Osteocyte (in vitro differentiated cells): ENCODE measurements at places on chromosomes 1 and 21.

DNA sequence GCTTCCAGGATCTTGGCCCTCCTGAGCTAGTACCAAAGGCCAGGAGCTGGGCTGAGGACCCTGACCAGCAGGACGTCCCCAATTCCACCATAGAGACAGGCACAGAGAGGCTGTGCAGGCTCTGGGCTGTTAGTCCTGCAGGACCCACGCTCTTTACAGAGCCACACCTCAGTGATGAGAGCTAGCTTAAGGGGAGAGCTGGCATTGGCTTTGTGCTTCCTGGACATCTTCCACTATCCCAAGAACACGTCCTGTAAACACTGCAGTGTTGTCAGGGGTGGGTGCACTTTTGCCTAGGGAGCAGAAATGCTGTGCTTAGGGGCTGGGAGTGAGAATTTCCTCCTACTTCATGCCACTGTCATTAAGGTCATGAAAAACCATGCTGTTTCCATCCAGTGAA is 91.7 kb upstream of the EDN2 start:
- DNase-seq = peak; percentile 69
- H3K4me1 ChIP-seq = no peaks in the 10 kb centered on the region
- H3K27me3 ChIP-seq = no peaks in the 10 kb centered on the region

GRCh38 chr1:25796811-25797458 is 3.1 kb upstream of the SELENON start:
- H3K4me3 ChIP-seq = no peak overlapping the region
- peak overlapping the region; percentile 5 for H3K27ac ChIP-seq
- peaks cover 45% of the 10 kb centered on the region for H3K4me1 ChIP-seq
- peak; percentile 93 for DNase-seq
- H3K36me3 ChIP-seq = no peaks in the 10 kb centered on the region

DNA sequence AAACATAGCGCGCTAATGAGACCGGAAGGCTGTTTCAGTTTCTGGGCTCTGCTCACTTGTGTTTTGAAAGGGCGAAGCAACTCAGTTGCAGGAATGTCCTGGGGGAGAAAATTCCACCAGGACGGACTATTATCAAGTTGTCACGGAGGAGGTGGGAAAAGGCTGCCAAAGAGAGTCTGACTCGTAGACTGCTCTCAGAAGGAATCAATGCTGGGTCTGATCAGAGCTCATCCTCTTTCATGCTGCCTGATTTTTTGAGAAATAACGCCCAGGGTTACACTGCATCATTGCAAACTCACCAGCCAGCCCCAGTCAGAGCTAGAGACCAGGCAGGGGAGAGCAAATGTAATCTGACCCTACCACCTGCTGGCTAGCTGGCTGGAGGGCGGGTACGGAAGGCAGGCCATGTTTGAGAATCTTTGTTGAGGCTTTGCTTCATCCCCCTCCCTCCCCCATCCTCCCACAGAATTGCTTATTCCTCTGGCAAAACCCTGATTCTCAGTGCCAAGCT is 36.4 kb upstream of the BCL9 start:
- H3K4me1 ChIP-seq = peaks cover 12% of the 10 kb centered on the region
- H3K4me3 ChIP-seq = peak overlapping the region; percentile 72
- H3K36me3 ChIP-seq = no peaks in the 10 kb centered on the region
- peak; percentile 86 for DNase-seq
- no peak overlapping the region for H3K27ac ChIP-seq

GRCh38 chr1:175155473-175155856 is 37.1 kb downstream of the KIAA0040 start:
- H3K4me3 ChIP-seq = no peak overlapping the region

- peaks cover 16% of the 10 kb centered on the region for H3K36me3 ChIP-seq
- peak; percentile 81 for DNase-seq
- no peak overlapping the region for H3K27ac ChIP-seq
- H3K27me3 ChIP-seq = no peaks in the 10 kb centered on the region
- H3K4me1 ChIP-seq = peaks cover 65% of the 10 kb centered on the region
- H3K4me3 ChIP-seq = no peak overlapping the region
Measured at GRCh38 chr1:25503551-25504426, 39.6 kb upstream of the LDLRAP1 start.

- H3K4me1 ChIP-seq = no peaks in the 10 kb centered on the region
- no peak overlapping the region for H3K4me3 ChIP-seq
- no peak overlapping the region for H3K27ac ChIP-seq
- H3K36me3 ChIP-seq = no peaks in the 10 kb centered on the region
Measured at GRCh38 chr1:233473549-233474204, 140.2 kb upstream of the KCNK1 start.

- no peak overlapping the region for H3K4me3 ChIP-seq
- no peaks in the 10 kb centered on the region for H3K36me3 ChIP-seq
- H3K27me3 ChIP-seq = no peaks in the 10 kb centered on the region
- H3K27ac ChIP-seq = no peak overlapping the region
- H3K4me1 ChIP-seq = peaks cover 41% of the 10 kb centered on the region
- no peak for DNase-seq
Measured at GRCh38 chr1:77511440-77511840, 171.0 kb downstream of the ZZZ3 start.

- H3K4me1 ChIP-seq = peaks cover 7% of the 10 kb centered on the region
- H3K36me3 ChIP-seq = peaks cover 1% of the 10 kb centered on the region
- DNase-seq = no peak
- H3K27ac ChIP-seq = peak overlapping the region; percentile 75
- H3K27me3 ChIP-seq = no peaks in the 10 kb centered on the region
Measured at GRCh38 chr1:59164371-59164770, 132.5 kb upstream of the FGGY start.

DNA sequence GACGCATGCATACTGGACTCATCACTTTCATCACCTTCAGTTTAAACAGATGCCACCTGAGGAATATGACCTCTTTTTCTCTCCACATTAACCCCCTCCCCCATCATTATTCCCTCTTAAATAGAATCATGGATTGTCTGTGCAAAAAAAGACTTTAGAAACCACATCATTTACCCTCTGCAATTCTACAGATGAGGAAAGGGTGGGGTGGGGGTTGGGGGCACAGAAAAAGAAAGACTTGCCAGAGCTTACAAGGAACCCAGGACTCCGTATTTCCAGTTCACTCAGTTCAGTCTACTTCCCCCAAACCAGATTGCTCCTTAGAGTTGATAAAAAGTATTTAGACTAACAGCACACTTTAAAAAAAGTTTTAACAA is 26.2 kb upstream of the NFIA start:
- H3K4me3 ChIP-seq = peak overlapping the region; percentile 92
- H3K27ac ChIP-seq = peak overlapping the region; percentile 72
- peaks cover 13% of the 10 kb centered on the region for H3K27me3 ChIP-seq
- no peak for DNase-seq
- H3K36me3 ChIP-seq = no peaks in the 10 kb centered on the region

DNA sequence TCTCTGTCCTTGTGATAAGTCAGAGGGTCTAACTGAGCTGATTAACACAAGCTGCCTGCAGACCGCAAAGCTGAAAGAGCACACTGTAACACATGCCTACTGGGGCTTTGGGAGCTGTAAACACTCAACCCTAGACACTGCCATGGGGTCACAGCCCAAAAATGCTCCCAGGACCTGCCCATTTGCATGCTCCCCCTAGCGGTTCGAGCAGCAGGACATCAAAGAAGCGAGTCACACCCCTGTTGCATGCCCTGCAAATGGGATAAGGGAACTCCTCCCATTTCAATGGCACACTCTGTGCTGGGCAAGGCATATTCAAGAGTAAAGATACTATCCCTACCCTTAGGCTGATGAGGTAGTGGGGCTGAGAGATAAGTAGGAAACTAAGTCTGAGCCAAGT is 22.8 kb downstream of the LCE3E start:
- DNase-seq = no peak
- no peaks in the 10 kb centered on the region for H3K36me3 ChIP-seq
- no peaks in the 10 kb centered on the region for H3K4me1 ChIP-seq
- H3K4me3 ChIP-seq = no peak overlapping the region

- peaks cover 7% of the 10 kb centered on the region for H3K36me3 ChIP-seq
- H3K27me3 ChIP-seq = no peaks in the 10 kb centered on the region
- H3K27ac ChIP-seq = no peak overlapping the region
Measured at GRCh38 chr1:206699000-206699586, 14.4 kb downstream of the MAPKAPK2 start.

GRCh38 chr1:20375563-20375962 is 84.9 kb downstream of the VWA5B1 start:
- H3K4me3 ChIP-seq = no peak overlapping the region
- DNase-seq = no peak
- H3K36me3 ChIP-seq = no peaks in the 10 kb centered on the region

- H3K27ac ChIP-seq = no peak overlapping the region
- H3K27me3 ChIP-seq = peaks cover 46% of the 10 kb centered on the region
- H3K4me1 ChIP-seq = no peaks in the 10 kb centered on the region
- H3K4me3 ChIP-seq = no peak overlapping the region
- no peak for DNase-seq
Measured at GRCh38 chr1:153490272-153491051, 30.0 kb upstream of the S100A7 start.

GRCh38 chr1:177922209-177922608 is 47.6 kb downstream of the SEC16B start:
- H3K27ac ChIP-seq = peak overlapping the region; percentile 0
- DNase-seq = no peak
- H3K4me1 ChIP-seq = peaks cover 9% of the 10 kb centered on the region
- no peaks in the 10 kb centered on the region for H3K36me3 ChIP-seq
- no peak overlapping the region for H3K4me3 ChIP-seq

- no peaks in the 10 kb centered on the region for H3K27me3 ChIP-seq
- H3K36me3 ChIP-seq = peaks cover 7% of the 10 kb centered on the region
- H3K4me1 ChIP-seq = peaks cover 16% of the 10 kb centered on the region
- no peak for DNase-seq
- no peak overlapping the region for H3K27ac ChIP-seq
Measured at GRCh38 chr1:84107955-84108354, 36.1 kb upstream of the PRKACB start.

DNA sequence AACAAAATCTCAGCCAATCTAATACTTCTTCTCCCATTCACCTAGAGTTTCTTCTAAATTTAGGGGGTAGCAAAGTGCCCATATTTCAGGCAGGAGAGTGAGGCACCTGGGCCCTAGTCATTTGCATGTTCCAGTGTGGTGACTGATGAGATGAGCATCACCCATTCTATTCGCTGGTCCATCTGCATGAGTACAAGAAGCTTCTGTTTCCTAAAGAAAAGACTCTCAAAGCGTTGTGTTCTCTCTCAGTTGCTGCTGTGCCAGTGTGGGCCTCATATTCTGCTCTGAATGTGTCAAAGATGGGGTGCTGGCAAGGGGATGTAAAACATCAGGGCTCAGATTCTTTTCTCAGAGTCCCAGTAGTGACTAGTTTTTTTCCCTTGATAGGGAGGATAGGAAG is 16.1 kb upstream of the DPYD start:
- no peaks in the 10 kb centered on the region for H3K27me3 ChIP-seq
- H3K4me3 ChIP-seq = no peak overlapping the region
- peak overlapping the region; percentile 54 for H3K27ac ChIP-seq
- H3K4me1 ChIP-seq = peaks cover 27% of the 10 kb centered on the region
- no peaks in the 10 kb centered on the region for H3K36me3 ChIP-seq

GRCh38 chr1:68384321-68384813 is 65.4 kb downstream of the RPE65 start:
- no peaks in the 10 kb centered on the region for H3K36me3 ChIP-seq
- H3K4me1 ChIP-seq = peaks cover 22% of the 10 kb centered on the region
- DNase-seq = no peak

DNA sequence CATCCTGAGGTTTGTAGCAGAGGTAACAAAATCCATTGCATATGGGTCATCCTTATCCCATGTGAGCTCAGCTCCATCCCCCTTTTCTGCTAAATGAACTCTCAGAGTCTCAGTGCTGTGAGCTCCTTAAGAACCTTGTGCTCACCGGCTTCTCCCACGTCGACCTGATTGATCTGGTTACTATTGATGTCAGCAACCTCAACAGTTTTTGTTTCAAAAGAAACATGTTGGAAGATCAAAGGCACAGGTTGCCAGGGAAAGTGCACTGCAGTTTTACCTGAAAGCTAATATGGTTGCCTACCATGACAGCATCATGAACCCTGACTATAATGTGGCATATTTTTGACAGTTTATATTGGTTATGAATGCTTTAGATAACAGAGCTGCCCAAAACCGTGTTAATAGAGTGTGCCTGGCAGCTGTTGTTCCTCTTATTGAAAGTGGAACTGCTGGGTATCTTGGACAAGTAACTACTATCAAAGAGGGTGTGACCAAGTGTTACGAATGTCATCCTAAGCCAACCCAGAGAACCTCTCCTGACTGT is 131.4 kb downstream of the HS2ST1 start:
- H3K27ac ChIP-seq = no peak overlapping the region
- DNase-seq = no peak
- no peaks in the 10 kb centered on the region for H3K27me3 ChIP-seq
- H3K4me1 ChIP-seq = no peaks in the 10 kb centered on the region
- H3K4me3 ChIP-seq = no peak overlapping the region
- H3K36me3 ChIP-seq = no peaks in the 10 kb centered on the region

GRCh38 chr1:24302209-24302611 is 16.9 kb upstream of the GRHL3 start:
- DNase-seq = no peak
- no peak overlapping the region for H3K4me3 ChIP-seq
- no peak overlapping the region for H3K27ac ChIP-seq
- peaks cover 18% of the 10 kb centered on the region for H3K27me3 ChIP-seq
- H3K4me1 ChIP-seq = peaks cover 1% of the 10 kb centered on the region
- no peaks in the 10 kb centered on the region for H3K36me3 ChIP-seq

DNA sequence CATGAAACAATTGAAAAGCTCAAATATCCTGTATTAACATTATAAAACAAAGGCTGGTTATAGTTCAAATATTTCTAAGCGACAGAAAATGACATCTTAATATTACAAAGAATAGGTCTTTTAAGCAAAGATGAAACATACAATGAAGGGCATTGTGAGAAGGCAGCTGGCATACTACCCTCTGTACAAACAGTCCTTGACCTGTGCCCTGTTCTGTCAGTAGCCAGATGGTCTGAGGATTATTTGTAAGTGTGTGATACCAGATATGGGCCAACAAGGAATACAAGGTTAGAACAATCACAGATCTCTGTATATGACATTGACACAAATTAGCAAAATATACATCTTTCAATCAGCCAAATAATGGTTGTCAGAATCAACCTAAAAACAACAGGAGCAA is 1350.4 kb downstream of the AMY1C start:
- DNase-seq = no peak
- H3K4me3 ChIP-seq = no peak overlapping the region
- H3K4me1 ChIP-seq = no peaks in the 10 kb centered on the region
- no peaks in the 10 kb centered on the region for H3K36me3 ChIP-seq
- H3K27me3 ChIP-seq = no peaks in the 10 kb centered on the region

DNA sequence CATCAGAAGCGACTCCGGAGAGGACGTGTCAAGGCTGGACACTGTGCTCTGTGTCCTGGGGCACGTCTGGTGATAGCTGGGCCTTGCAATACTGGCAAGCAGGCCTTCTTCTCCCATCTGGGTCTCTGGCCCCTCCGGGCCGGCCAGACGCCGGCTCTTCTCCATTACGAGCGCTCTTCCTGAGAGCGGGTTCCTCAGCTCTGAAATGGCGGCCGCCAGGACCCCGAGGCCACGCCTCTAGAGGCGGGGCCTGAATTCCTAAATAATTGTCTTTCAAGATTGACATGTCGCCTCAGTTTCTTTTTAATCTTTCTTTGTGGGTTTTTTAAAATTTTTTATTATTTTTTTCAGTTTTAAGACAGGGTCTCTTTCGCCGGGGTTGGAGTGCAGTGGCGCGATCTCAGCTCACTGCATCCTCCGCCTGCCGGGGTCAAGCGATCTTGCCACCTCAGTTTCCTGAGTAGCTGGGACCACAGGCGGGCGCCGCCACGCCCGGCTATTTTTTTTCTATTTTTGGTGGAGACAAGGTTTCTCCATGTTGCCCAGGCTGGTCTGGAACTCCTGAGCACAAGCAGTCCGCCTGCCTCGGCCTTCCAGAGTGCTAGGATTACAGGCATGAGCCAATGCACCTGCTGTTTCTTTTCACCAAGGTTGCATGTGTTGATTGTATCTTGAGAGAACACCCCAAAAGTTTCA is 9.2 kb downstream of the RNF2 start:
- no peaks in the 10 kb centered on the region for H3K36me3 ChIP-seq
- no peaks in the 10 kb centered on the region for H3K27me3 ChIP-seq
- no peak overlapping the region for H3K4me3 ChIP-seq
- DNase-seq = no peak
